ENCODE measurements at places on chromosomes 1 and 21.

DNA sequence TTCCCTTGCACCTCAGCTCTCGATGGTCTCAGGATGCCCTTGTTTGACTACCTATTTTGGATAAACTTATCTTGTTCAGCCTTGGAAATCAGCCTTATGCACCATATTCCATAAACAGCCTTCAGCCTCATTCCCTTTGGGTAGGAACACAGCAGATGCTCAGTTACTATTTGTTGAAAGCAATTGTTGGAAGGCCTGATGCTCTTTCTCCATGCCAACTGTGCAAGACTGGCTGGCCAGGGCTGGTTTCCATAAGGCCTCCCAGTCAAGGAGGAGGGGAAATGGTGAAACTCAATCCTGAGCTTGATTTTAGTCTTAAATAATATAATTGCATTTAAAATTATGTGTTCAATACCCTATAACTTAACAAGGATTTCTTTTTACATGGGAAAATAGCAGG is 121.1 kb upstream of the DEPDC1 start:
- DNase-seq = no peak

GRCh38 chr1:239722035-239722434 is 335.7 kb downstream of the CHRM3 start:
- DNase-seq = no peak

DNA sequence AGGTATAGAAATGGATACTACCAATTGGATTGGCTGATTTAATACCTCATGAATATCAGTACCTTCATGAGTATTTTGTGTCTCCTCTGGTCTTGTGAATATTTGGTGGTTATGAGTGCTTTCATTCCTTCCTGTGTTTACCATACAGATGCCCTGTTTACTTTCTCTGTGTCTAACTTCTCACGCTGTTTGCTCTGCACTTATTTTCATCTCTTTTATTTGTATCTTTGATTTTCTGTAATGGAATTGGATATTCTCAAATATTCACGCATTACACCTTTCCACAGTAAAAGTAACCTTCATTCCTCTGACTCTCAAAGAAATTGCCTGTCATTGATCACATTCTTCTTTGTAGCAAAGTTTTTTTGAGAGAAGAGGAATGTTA is 16.8 kb downstream of the CNST start:
- no peak for DNase-seq

- DNase-seq = no peak
Measured at GRCh38 chr1:31814631-31815306, 1.1 kb downstream of the SPOCD1 start.

GRCh38 chr1:87208080-87208479 is 120.6 kb upstream of the LMO4 start:
- DNase-seq = no peak

- no peak for DNase-seq
Measured at GRCh38 chr1:218336328-218336727, 8.8 kb upstream of the TGFB2 start.

- DNase-seq = no peak
Measured at GRCh38 chr1:207188901-207189300, 84.9 kb downstream of the C4BPA start.

DNA sequence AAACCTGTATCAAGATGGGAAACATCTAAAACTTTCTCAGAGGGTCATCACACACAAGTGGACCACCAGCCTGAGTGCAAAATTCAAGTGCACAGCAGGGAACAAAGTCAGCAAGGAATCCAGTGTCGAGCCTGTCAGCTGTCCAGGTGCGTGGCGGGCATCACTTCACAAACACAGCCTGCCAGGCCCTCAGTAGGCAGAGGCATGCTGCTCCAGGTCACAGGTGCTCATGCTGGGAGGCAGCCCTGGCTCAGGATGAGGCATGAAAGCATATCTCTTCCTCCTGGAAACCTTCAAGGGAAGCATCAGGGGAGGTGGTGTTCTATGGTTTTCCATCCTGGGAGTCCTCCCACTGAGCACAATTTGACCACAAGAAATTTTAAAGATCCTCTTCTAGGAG is 6.3 kb downstream of the CD2 start:
- no peak for DNase-seq

- DNase-seq = no peak
Measured at GRCh38 chr1:35555601-35556477, 1.4 kb downstream of the KIAA0319L start.

- no peak for DNase-seq
Measured at GRCh38 chr1:8302081-8302956, 15.6 kb upstream of the SLC45A1 start.

DNA sequence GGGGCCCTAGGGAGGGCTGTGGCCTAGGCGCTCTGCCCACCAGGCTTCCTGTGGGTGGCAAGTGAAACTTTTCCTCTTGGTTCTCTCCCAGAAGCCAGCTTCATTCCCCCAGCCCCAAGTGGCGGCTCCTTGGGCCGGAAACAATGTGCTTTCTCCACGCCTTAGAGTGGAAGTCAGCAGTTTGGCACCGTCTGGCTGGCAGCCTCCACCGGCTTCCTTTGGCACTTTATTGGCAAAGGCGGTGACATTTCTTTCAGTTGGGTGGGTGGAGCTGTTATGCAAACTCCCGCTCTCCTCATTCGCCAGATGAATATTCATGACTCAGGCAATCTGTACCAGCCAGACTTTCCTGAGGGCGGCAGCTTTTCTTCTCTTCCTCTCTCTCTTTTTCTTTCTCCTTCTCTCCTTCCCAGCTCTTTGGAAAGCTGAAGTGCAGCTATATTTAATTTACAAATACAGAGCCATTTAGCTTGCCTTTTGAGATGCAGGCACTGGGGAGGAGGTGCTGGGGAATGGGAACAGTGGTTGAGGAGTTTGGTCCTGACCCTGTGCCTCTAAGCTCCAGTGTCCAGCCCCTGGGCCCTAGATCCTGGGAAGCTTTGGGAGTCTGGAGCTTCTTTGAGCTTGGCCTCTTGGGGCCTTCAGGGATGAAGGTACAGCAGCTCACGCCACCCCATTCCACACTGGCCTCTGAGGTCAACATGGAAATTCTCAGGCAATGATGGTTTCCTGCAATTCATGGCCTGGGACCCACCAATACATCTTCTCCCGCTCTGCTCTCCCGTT is 67.8 kb upstream of the POU3F1 start:
- peak; percentile 43 for DNase-seq

GRCh38 chr21:37101384-37101783 is 28.3 kb downstream of the TTC3 start:
- no peak for DNase-seq

DNA sequence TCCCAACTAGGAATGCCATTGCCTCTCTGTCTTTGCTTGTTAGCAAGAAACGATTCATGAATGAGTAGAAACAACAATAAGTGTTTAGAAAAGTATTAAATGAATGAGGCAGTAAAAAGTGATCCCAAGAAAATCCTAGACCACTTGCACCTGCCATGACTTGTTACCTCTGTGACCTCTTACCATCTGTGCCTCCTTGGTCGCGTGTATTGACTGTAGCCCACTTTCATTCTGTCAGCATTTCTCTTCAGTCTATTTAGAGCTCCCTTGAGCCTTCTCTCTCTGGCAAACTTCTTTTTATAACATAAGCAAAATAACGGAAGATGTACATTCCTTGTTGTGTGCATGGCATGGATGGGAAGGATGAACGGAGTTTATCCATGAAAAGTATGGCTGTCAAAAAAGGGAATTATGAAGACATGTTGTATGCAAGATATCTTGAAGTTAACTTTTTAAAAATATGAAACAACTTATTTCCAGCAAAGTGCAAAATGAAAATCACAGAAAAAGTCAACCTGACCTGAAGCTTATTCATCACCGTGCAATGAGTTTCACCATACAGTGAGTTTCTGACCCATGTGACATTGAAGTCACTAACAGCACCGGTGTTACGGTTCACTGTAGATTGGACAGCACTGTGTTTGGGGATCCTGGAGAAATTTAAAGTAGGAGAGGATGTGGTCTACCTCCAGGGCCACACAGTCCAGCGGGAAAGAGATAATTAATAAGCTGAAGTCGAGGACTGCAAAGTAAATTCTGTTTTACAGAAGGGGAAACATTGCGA is 47.7 kb downstream of the KCNK1 start:
- no peak for DNase-seq

GRCh38 chr1:182193908-182194550 is 132.5 kb upstream of the ZNF648 start:
- DNase-seq = no peak

GRCh38 chr1:52590266-52590665 is 11.9 kb upstream of the GPX7 start:
- no peak for DNase-seq

- DNase-seq = no peak
Measured at GRCh38 chr1:18998016-18998724, 41.7 kb upstream of the IFFO2 start.

DNA sequence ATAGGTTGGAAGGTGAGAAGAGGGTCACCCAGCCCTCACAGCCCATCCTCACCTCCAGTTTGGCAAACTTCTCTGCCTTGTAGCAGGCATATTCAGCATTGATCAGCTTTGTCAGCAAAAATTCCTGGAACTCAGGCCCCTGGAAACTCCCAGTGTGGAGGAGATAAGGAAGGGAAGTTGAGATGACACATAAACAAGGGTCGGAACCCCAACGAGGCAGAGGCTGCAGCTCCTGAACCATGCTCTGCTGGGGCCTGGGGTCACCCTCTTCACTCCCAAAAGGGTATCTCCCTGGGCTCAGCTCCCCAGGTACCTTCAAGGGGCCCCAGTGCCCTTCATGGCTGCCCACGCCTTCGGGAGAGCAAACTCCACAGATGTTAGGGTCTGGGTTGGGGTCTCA is 60.4 kb downstream of the RAP1GAP start:
- no peak for DNase-seq

- no peak for DNase-seq
Measured at GRCh38 chr1:79004916-79005315, 1.6 kb downstream of the ADGRL4 start.

DNA sequence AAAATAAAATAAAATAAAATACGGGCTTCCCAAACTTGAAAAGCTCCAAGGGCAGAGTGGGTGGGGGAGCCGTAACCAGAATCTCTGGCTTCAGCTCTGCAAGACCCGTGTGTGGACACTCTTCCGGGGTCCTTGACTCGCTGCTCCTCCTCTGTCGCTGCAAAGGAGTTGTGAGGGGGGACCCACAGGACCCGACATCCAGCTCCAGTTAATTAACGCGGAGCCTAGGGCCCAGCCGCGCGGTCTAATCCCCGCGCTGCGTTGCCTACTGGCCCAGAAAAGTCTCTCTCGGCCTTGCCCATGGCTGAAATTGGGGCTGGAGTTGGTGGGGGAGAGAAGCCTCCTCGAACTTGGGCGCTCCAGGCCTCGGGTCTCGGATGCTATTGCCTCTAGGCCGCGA is 1.8 kb downstream of the LMX1A start:
- no peak for DNase-seq

DNA sequence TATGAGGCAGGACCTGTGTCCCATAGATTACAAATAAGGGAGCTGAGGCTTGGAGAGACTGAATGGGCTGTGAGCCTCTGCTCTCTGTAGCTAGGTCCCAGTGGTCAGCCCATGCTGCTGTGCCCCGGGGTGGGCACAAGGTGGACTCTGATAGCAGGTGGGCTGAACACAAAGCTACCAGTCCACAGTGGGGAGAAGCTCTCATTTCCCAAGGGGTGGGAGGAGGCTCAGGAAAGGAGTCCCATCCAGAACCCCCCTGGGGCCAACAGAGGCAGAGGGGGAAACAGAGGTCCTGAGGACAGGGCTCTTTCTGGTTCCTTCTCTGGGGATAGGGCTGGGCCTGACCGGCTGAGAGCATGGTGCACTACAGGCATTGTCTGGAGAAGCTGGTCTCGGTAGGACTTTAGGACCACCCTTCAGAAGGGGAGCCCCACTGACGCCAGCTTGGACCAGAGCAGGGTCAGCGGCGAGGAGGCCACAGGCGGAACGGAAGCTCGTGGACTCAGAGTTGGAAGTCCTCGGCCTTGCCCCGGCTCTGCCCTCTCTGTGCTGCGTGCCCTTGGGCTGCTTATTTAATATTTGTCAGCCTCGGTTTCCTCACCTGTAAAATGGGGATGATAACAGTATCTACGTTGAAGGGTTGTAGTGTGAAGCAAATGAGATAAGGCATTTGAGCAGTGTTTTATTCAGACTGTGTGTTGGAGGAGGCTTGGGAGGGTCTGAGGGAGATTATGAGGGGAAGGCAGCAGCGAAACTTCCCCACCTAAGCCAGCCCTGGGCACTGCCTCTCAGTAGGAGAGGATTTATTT is 26.6 kb downstream of the SDE2 start:
- DNase-seq = no peak

GRCh38 chr1:237903961-237904360 is 13.2 kb upstream of the ZP4 start:
- no peak for DNase-seq

- DNase-seq = no peak
Measured at GRCh38 chr1:118317842-118318614, 133.0 kb upstream of the SPAG17 start.

- DNase-seq = no peak
Measured at GRCh38 chr1:113552244-113552643, 161.9 kb downstream of the MAGI3 start.

DNA sequence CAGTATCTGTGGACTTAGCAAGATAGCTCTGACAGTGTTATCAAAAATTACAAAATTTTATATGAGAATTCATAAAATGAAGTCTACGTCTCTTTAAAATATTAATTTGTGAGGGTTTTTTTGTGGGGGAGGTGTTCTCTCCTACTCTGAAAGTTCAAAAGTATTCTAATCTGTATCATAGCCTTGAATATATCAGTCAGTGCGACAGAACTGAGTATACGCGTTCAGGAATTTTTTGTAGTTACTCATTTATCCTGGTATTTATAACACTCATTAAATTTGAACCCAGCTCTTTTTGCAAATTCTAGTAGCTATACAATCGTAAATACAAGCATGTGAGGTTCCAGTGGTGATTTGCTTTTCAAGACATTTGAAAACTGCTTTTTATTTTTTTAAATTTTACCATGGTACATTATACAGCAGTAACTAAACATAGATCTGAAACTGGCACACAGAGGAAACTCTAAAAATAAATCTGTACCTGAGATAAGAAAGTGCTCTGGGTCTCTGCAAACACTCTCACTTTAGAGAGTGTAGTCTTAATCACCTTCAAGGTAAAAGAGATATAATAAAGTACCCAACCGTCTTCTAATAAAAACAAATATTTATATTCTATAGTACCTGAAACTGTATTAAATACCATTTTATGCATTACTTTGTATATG is 178.4 kb upstream of the ADAMTS5 start:
- no peak for DNase-seq

GRCh38 chr21:32322676-32323075 is 24.0 kb downstream of the MRAP start:
- DNase-seq = no peak

- peak; percentile 31 for DNase-seq
Measured at GRCh38 chr1:233113009-233113879, 162.8 kb downstream of the NTPCR start.

DNA sequence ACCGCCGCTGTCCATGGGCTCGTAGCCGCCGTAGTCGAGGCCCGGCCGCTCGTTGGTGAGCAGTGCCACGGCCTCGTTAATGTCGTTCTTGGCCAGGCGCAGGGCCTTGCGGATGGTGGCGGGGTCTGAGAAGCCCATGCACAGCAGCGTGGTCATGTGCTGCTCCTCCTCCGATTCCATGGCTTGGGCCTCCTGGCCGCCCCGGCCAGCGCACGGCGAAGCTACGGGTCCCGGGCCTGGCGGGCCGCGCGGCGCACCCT is 300 bp downstream of the USP24 start:
- peak; percentile 64 for DNase-seq
